ENCODE measurements at places on chromosomes 11 and 22.

GRCh38 chr11:127000291-127000968 is at the start of gene KIRREL3:
KIRREL3 (minus strand) TSS chr11:127000770.
- no peak for DNase-seq

DNA sequence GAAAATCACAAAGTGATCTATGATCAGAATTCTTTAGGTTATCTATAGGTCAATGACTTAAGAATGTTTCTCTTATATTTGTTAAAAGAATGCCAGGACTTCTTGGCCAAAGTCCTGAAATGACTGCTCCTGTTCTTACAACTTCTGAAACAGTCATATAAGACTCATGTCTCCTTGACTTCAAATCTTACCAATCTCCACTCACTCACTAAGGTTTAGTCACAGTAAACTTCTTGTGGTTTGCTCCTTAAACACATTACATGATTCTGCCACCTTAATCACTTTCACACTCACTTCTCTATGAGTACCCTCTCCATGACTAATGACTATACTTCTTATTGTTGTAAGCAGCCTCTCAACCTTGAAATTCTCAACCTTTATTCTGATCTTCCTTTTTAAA is 648.7 kb upstream of the CCDC179 start:
- DNase-seq, result peak; percentile 41

DNA sequence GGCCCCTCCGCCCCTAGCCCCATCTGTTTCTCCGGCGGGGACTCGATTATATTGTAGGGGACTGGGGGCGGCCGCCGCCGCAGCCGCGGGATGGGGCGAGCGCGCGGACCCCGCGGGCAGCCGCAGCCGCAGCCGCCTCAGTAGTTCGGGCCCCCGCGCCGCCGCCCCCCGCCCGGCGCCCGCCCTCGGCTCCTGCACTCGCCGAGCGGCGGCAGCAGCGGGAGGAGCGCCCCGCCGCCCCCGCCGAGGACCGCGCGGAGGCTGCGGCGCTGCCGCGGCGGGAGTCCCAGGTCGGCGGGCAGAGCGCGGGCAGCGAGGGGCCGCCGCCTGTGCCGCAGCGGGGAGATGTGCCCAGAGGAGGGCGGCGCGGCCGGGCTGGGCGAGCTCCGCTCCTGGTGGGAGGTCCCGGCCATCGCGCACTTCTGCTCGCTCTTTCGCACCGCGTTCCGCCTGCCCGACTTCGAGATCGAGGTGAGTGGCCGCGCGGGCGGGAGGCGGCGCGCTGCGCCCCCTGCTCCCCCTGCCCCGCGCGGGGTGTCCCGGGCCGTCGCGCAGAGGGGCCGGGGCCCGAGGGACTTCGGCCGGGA is at the start of gene CECR2:
Gene CECR2, plus strand, starts transcription at position 22 of the 587 bp plus-strand sequence. Its CDS starts 324 bp downstream, at position 346.
- no peak for DNase-seq

GRCh38 chr22:49670456-49671330 is 157.0 kb downstream of the BRD1 start:
- no peak for DNase-seq

GRCh38 chr11:77401486-77402217 is 72.2 kb downstream of the PAK1 start:
- DNase-seq, result no peak

GRCh38 chr22:40043793-40044101 is 49.0 kb downstream of the FAM83F start:
- DNase-seq, result no peak

DNA sequence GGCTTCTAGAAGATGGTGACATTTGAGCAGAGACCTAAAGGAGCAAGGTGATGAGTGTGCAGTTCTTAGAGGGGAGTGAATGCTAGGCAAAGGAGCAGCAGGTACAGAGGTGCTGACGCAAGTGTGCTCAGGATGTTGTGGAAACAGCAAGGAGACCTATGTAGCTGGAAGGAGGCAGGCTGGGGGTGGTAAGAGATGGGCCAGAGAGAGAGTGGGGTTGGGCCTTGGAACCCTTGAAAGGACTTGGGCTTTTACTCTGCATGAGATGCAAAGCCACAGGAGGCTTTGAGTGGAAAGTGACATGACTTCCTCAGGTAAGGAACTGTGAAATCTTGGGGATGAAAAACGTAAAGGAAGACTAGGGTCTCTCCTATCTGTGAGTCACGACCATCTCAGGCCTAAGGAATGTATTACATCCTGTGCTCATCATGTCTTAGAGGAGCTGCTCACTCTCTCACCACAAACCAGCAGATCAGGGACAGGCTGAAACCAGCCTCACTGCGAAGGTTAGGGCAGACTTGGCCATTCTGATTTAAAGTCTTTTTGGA is 65.4 kb downstream of the MICAL2 start:
- peak; percentile 83 for DNase-seq

- DNase-seq, result no peak
These were observed 36.4 kb upstream of the CWF19L2 start for GRCh38 chr11:107494055-107494454.

GRCh38 chr22:26236991-26237390 is 67.7 kb downstream of the SEZ6L start:
- no peak for DNase-seq

DNA sequence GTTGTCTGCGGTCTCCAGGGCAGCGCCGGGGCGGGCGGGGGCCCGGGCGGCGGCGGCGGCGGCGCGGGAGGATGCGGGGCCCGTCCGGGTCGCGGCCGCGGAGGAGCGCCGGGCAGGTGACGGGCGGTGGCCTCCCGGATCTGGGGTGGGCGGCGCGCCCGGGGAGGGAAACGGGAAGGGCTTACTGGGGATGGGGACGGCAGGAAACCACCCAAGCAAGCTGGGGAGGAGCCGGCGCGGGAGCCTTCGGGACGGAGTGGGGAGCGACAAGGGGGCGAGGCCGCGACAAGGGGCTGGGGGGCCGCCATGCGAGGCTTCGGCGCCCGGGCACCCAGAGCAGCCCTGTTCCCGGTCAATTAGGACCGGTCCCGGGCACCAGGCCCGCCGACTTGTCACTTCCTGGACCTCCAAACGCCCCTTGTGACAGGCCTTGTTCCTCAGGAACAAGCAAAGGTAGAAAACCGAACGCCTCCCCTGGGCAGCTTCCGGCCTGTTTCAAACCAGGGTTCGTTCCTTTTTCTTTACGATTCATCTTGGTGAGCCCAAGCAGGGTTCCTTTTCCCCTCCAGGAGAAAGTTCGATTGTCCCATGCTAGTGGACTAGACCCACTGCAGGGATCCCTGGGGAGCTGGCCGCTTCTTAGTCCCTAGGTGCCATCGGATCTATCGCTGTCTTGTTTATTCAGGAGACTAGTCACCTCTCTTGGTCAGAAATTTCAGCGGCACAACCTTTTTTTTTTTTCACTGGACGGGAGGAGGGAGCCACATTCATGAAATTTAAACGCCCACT is 492 bp downstream of the JHY start:
- no peak for DNase-seq

GRCh38 chr11:86275493-86276370 is 26.3 kb upstream of the HIKESHI start:
- no peak for DNase-seq

- DNase-seq, result no peak
These were observed 7.1 kb downstream of the PRPF19 start for GRCh38 chr11:60899046-60899936.

GRCh38 chr22:29032584-29032983 is 29.0 kb downstream of the C22orf31 start:
- no peak for DNase-seq

DNA sequence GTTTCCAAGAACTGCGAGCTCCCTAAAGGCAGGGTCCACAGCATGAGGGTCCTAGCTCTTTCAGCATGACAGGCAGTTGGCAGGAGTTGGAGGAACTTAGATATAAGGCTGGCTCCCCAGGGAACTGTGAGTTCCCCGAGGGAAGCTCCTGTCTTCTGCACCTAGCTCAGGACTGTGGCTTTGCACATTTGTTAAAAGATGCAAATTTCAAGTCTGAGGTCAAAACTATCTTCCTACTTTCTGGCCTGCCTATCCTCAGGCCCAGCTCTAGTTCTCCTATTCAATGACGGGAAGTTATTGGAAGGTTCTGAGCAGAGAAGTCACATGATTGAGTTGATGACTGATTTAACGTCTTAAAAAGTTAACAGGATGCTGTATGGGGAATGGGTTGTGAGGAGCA is 11.7 kb upstream of the UCP3 start:
- no peak for DNase-seq

GRCh38 chr11:121927097-121927785 is 188.8 kb downstream of the BLID start:
- no peak for DNase-seq

DNA sequence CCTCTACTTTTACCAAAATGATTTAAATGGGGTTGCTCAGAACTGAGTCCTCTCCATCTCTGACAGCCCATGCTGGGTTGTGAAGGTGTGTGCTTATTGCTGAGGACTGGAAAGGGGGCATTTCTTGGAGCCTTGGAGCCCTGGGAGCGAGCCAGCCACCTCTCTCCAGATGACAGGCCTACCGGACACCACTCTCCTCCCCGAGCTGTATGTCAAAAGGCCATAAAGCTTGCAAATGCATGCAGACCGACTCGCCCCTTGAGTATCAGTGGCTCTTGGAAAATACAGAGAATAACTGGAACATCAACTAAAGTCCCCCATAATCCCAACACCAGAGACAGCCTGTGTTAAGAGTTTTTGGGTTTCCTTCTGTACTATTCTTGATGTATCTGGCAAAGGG is 67.9 kb upstream of the PITPNB start:
- no peak for DNase-seq

GRCh38 chr11:94946812-94947211 is 26.5 kb downstream of the CWC15 start:
- no peak for DNase-seq

DNA sequence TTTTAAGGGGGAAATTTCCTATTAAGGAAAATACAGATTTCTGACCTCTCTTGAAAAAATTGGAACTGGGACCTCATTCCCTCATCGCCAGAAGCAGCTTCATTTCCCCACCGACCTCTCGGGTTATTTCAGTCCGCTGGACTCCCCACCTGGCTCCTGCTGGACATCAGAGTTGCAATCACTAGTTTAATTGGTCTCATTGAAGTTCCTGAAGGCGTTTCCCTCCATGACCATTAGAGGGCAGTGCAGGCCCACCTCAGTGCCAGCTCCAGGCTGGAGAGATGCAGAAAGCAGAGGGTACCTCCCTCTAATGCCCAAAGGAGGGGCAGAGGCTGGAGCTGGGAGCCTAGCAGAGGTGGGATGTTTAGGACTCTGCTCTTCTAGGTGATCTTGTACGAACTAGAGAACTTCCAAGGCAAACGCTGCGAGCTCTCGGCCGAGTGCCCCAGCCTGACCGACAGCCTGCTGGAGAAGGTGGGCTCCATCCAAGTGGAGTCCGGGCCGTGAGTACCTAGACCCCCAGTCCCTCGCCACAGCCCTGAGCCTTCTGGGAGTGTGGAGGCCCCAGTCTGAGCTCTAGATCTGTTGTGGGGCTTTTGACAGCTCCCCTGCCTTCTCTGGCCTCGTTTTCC is 2.7 kb downstream of the CRYBB3 start:
- DNase-seq, result peak; percentile 7

DNA sequence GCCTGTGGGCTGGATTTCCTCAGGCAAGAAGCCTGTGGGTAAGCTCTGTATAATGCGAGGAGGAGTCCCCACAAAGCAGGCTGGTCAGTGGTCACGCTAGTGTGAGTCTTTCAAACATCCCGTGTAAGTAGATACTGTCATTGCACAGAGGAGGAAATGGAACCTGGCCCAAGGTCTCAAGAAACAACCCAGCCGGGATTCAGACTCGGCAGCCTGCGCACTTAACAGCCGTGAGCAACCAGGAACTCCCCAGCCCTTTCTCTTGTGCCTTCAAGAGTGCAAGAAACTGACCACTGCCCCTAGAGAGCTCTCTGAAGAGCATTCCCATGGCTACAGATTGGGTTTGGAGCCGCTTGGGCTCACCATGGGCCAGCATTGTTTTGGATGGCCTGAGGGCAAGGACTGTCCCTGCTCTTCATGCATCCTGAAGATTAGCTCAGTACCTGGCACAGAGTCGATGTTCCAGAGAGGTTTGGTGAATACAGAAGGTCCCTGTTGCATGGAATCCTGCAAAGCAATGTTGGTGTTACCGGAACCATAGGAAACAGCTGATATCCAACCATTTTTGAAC is 6.0 kb downstream of the MPST start:
- no peak for DNase-seq

GRCh38 chr11:27039873-27040272 is 742 bp upstream of the BBOX1 start:
- no peak for DNase-seq

- no peak for DNase-seq
These were observed 55.5 kb downstream of the MAPK1 start for GRCh38 chr22:21811982-21812381.

GRCh38 chr11:87463486-87464102 is 425.9 kb downstream of the TMEM135 start:
- DNase-seq, result no peak

DNA sequence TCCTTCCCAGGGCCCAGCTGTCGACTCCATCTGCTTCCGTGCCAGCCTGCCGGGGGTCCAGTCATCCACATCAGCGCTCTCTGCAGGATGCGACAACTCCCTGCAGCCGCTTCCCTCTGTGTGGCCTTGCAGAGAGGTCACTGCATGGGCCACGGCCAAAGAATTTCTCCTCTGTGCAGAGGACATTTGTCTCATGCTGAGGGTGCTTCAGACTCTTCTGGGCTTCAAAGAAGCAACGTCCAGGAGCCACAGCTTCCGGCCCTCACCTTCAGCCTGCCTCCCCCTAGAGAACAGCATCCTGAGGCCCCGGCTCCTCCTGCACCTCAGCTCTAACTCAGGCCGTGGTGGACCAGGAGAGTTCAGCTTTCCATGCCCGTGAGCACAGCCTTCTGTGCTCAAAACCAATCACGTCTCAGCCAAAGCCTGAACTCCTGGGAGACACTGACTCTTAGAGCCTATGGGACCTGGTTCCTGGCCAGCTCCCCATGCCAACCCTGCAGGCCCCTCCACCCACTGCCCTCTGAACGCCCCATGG is 258.9 kb downstream of the BRD1 start:
- no peak for DNase-seq

- DNase-seq, result no peak
These were observed 14.3 kb upstream of the ARFGAP3 start for GRCh38 chr22:42871146-42872050.

DNA sequence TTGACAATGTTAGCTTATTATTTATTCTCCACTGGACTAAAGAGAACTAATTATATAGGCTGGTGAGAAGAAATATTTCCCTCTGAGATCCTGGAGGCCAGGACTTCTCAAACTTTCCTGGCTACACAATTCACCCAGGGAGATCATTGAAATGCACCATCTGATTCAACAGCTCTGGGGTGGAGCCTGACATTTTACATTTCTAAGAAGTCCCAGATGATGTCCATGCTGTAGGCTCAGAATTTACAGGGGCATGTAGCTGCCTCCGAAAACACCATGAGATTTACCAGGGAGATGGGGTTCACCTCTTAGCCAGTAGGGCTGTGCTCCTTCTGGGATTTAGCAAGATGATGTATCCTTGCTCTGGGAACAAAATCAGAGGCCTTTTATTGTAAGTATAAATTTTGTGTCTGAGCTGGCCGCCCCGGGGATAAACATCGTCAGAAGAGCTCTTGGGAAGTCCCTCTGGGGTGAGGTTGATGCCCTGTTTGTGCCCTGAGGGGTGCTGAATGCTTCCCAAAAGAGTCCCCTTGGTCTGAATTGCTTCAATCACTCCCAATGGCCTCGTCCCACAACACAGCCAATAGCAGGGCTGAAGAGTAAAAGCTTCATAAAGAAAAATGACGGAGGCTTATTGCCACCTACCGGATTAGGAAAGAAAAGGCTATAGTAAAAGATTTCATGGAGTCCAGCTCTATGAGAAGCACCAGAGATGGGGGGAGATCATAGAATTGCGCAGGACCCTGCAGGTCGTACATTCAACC is 33.4 kb upstream of the API5 start:
- DNase-seq, result no peak

Measured in HS-27A (cell line).